ENCODE measurements at places on chromosomes 12 and 14.

GRCh38 chr14:23183479-23183878 is at the start of gene SLC7A8:
Gene SLC7A8 (minus strand): TSS chr14:23183660. CDS start chr14:23182914, 746 bp downstream.
- DNase-seq, result peak; percentile 66

DNA sequence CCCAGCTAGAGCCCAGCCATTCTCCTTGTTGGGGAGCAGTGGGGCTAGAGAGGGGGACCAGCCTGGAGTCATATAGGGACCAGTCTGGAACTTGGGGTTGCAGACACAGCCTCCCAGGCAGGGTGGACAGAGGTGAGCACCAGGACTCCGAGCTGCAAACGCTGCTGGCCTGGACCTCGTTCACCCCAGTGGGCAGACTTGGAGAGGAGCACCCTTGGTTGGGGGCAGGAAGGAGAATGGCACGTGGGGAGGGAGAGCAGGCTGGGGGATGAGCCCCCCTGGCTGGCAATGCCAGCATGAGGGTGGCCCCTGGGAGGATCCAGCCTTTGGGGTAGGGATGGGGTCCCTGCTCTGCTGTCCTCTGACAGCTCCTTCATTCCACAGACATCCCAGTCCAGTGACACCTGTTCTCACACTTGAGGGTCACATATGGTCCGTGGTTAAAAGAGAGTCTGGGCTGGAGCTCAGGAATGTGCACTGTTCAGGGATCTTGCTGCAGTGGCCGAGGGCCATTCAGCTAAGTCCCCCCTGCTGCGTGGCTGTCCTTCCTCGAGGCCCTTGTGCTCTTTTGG is 2.8 kb downstream of the LBHD2 start:
- DNase-seq, result no peak

DNA sequence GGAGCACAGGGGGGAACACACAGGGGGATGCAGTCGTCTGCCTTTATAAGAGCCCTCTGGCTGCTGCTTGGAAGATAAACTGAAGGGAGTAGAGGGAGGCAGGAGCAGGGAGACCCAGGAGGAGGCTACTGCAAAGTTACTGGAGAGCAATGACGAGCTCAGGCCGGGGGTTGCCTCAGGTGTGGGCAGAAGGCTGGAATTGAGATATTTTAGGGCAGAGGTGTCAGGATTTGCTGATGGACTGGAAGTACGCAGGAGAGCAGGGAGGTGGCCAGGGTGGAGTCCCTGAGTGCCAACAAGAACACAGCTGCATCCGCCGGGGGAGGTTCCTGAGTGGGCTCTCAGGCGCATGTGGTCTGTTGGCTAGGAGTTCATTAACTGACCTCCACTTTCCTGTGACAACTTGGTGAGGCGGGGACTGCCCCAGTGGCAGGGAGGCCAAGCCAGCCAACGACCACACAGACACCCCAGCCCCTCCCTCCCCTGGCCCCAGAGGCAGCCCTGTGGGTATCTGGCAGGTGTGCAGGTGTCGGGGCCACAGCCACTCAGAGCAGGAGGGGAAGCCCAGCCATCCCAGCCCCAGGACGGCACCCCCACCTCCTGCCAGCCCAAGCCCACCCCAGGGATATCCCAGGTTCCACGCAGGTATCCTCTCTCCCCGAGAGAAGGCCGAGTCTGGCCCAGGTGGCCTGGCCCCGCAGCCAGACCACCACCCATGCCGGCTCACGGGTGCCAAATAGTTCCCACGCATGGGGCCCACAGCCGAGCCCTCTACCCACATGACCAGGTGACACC is 85.4 kb downstream of the NCOR2 start:
- DNase-seq, result no peak

DNA sequence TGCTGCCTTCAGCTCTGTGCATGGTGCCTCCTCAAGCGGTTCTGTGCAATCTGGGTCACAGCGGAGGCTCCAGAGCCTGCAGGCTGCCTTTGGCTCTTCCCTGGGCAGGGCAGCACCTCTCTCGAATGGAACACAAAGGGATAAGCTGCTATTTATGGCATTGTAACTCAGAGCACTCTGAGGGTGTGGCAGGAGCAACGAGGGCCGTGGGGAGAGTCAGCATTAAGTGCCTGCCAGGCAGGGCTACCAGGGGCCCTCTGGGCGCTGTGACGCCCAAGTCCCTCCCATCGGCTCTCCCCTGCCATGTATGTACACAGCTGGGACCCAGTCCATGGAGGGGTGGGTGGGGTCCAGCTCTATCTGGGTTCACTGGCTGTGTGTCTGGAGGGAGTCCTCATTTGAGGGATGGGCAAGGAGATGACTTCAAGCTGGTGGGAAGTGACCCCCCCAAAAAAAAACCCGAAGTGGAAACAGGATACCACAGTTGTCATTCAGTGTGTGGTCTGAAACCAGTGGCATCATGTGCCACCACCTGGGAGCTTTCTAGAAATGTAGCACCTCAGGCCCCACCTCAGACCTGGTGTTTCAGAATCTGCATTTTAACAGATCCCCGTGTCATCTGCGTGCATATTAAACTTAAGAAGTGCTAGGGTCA is 44.0 kb upstream of the OAS1 start:
- DNase-seq, result no peak

- no peak for DNase-seq
Observed at GRCh38 chr14:35305633-35306032, 13.5 kb downstream of the PSMA6 start.

- DNase-seq, result no peak
Observed at GRCh38 chr12:59372956-59373355, 222.9 kb upstream of the SLC16A7 start.
